ENCODE measurements at places on chromosomes 5 and 9.

GRCh38 chr9:124448019-124448418 is 2.2 kb upstream of the ADGRD2 start:
- DNase-seq: no peak

DNA sequence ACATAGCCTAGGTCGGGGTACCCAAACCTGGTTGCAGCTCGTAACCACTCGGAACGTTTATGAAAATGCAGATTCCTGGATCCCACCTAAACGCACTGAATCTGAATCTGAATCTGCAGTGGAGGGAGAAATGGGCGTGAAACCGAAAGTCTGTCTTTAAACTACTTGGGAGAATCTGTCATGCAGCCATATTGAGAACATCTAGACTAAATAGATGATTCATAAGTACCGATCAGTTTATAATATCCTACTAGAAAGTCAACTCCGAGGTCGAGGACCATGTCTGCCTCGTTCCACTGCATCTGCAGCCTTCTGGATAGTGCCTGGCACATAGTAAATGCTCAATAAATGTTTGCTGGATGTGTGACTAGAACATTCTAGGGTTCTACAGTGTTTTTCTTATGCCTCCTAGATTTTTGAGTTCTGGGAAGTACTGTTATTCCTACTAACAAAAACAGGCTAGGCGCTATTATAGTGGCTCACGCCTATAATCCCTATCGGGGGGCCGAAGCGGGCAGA is 632 bp downstream of the COQ4 start:
- DNase-seq: peak; percentile 35

DNA sequence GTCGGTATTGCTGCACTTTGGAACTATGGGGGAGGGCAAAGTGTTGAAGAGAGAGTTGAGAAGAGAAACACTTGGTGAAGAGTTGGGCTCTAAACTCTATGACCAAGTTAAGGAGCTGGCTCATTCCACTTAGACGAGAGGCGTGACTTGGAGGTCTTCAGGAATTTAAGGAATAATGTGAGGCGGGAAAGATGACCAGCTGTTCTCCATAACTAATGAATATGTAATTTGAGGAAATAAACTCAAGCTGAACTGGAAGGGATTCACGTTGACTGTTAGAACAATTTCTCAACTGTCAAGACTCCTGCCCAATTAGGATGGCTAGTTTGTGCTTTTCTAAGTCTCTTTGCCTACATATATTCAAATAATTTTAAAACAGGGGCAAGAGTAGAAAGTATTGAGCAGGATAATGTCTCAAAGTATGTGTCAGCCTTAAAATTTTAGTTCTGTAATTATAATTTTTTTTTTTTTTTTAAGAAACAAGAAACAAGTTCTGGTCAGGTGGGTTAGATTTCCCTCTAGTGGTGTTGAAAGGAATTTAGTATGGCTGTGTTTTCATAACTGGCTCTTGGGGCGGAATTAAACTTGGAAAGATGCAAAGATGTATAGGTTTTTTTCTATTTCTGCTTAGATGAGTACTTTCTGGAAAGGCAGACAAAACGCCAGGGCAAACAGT is 33.4 kb downstream of the TMEM252 start:
- DNase-seq: peak; percentile 16

- no peak for DNase-seq
These were observed 87.5 kb downstream of the SCAMP1 start for GRCh38 chr5:78447775-78448424.

- no peak for DNase-seq
These were observed 187.4 kb downstream of the ARHGAP26 start for GRCh38 chr5:142957528-142957927.

DNA sequence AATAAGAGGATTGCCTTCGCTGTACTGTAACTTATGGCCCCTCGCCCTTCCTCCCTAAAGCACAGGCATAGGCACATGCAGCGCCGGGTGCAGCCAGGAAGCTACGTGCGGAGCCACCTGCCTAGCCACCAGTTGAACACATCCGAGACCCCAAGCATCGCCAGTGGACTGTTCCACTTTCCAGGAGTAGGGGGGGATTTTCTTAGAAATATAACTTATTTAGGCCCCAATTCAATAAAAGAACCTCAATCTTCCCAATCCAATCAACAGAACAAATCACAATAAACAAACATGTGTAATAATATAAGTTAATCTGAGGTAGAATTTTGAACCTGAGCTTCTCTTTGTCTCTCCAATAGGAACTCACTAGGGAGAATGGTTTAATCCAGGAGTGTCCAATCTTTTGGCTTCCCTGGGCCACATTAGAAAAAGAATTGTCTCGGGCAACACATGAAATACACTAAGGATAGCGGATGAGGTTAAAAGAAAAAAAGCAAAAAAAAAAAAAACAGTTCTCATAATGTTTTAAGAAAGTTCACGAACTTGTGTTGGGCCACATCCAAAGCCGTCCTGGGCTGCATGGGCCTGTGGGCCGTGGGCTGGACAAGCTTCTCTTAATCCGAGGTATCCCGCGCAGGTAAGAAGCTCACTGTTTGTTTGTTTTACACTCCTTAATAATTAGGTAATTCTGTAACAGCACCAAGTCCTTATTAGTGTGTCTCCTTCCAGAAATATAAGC is 22.0 kb upstream of the NIPBL start:
- no peak for DNase-seq

DNA sequence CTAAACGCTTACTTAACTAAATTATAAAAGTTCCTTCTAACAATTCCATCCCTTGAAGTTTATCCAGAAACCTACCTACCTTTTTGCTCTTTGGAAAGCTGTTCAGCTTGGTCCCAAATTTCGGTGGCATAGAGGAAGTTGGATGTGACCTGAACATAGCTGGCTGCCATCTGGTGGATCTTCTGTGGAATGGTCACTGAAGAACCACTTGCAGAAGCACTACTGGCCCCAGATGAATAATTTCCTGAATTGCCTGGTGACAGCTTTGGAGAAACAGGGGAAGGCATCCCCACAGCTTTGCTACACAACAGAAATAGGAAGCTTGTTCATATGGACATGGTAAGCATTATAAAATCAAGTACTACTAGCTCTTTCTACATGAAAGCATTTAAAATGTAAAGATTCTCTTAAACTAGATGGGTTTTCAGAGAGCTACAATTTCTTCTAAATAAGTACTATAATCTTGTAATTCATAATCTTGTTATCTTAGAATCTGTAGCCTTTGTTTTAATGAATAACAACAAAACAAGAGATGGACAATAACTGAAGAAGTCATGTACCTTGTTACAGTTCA is 9.9 kb downstream of the LEAP2 start:
- peak; percentile 66 for DNase-seq

DNA sequence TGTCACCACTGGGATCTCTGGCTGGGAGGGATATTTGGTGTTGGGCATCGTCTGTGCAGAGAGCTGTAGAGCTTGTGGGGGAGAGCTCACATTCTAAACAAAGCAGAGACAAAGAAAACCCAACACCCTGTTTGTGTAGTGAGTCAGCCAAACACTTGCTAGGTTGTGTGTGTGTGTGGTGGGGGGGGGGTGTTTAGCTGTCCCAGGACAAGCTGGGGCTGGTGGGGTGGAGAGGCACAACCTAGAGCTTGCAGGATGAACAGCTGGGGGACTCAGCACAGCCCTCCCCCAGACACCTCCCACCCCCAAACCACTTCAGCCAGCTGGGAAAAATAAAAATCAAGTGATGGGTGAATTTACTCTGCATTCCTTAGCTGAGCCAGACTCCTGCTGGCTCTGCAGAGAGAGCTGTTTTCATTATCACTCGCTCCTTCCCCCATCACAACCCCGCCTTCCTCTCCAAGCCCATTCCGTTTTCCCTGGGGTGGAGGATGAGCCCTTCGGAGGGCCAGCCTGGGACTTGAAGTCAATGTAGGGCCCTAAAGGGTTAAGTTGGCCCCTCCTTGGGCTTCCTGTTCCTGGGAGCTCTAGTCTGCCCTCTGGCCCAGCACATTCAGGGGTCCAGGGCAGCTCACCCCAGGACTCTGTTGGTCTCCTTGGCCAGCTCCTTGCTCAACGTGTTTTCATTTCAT is 2.6 kb downstream of the OLFML2A start:
- DNase-seq: peak; percentile 97

DNA sequence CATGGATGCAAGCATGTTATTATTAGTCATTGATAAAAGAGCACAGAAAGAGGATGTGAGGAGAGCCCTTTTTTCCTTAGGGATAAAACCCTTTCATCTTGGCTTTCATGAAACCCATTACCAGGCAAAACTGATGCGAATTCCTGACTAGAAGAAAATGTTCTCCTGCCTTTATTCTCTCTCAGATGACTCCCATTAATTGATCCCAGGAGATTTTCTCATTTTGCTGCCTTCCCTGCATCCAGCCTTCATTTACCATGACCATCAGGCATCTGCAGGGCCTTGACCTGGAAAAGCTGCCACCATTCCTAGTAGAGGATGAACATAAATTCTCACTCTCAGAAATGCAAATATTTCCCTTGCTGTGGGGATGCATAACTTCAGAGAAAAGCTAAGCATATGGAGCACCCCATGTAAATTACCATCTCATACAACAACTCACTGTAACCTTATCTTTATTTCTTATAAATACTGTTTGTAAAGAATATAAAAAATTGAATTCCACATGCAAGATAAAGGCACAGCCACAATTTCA is 176.5 kb downstream of the PDE4D start:
- no peak for DNase-seq

DNA sequence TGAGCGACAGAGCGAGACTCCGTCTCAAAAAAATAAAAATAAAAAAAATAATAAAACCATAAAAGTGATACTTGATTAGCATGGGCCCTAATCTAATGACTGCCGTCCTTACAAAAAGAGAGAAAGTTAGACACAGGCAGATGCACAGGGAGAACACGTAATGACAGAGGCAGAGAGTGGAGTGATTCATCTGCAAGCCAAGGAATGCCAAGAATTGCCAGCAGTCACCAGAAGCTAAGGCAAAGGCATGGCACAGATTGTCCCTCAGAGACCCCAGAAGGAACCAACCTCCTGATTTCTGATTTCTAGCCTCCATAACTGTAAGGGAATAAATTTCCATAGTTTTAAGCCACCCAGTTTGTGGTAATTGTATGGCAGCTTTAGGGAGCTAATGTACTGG is 79.6 kb upstream of the FREM1 start:
- no peak for DNase-seq

DNA sequence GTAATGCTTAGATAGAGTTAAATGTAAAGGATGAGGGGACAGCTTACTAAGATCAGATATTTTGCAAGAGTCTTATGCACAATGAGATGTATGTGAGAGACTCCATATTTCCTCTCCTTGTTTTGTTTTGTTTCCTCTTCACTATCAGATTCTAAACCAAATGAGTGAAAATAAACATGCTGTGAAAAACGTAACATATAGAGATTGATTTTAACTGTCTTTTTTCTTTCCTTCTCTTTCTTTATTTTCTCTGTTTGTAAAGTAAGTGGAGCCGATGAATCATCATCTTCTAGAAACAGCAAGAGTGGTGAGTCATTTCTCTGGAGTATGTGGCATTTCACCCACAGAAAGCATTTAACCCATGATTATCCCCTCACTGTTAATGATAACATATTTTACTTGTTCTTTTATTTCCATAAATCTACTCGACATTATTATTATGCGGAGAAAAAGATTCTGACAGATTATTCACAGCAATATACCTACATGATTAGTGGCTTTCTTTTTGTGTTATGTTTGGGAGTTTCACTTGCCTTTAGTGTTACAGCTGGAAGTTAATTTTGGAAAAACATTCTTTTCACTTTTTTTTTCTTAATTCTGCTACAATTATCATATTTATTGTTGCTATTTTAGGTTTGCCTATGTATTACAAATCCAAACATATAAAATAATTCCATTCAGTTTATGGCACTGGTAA is 2.1 kb upstream of the ANXA1 start:
- DNase-seq: peak; percentile 91

DNA sequence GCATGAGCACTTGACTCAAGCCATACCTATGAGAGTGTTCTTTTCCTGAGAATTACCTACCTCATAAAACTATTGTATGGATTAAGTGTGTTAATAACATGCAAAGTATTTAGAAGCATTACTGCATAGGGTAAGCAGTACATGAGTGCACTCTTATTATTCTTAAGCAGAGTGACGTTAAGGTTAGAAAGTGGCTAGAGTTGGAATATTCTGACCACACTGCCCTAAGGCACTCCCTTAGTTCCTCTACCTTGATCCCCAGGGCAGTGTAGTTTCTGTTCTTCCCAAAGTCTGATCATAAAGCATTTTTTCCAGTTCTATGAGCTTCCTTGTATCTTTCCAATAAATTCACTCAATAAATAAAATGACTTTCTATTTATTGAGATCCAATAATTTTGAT is 189.2 kb downstream of the PCSK1 start:
- DNase-seq: no peak

DNA sequence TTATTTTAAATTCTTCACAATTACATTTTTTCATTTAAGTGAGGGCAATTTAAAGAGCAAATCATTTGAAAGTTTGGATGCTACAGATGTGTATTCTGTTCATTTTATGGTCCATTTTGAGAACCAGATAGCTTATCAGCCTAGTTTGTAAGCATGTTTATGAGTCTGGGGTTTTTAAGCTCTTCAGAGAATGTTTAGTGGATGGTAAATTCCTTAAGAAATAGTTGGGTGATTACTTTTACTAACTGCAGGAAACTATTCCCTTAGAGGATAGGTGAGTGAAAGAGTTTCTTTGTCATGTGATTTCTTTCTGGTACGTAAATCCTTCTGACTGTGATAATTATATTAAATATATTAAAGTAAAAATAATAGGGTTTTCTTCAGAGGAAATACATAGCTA is 17.6 kb downstream of the RASGRF2 start:
- DNase-seq: no peak

GRCh38 chr9:128124873-128125579 is 2.5 kb downstream of the PTGES2 start:
- peak; percentile 55 for DNase-seq

DNA sequence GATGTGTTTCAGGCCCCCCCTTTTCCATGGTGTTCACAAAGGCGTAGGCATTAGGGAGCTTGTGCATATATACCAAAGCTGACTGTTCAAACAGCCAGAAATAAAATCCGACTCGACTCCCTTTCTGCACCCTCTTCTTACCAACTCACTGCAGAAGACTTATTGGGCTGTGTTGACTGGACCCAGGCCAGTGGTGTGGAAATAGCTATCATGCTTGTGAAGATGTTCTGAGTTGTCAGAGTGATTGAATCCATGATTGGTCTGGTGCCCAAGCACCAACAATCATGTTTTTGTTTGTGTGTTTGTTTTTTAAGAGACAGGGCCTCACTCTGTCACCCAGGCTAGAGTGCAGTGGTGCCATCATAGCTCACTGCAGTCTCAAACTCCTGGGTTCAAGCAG is 21.6 kb downstream of the TJP2 start:
- no peak for DNase-seq

GRCh38 chr9:78393932-78394331 is 97.0 kb downstream of the PSAT1 start:
- no peak for DNase-seq

GRCh38 chr5:50302815-50303490 is 138.1 kb downstream of the EMB start:
- peak; percentile 54 for DNase-seq

GRCh38 chr9:134886413-134886913 is 5.9 kb downstream of the FCN2 start:
- DNase-seq: no peak

GRCh38 chr5:110738812-110739651 is at the start of gene SLC25A46:
TSS of gene SLC25A46 (plus strand) at chr5:110739007. CDS start at chr5:110739120, 113 bp downstream.
- DNase-seq: peak; percentile 88
